ENCODE measurements at places on chromosomes 16 and 17.

DNA sequence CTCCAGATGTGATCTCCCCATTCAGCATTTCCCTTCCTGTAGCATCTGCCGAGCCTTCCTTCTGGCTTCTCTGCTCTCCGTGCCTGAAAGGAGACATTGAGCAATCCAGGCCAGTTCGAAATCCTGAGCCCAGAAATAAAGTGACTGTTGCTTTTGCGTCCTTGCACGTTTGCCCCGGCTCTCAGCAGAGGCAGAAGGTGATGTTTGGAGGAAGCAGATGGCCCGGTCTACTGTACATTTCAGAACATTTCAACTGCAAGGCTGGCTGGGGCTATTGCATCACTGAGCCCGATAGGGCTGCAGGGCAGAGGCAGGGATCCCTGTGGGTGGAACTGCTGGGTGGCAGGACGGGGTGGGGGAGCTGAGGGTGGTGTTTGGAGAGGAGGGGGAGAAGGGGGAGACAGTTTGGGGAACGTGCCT, 29.4 kb downstream of the IRF8 start:
- DNase-seq, result no peak

DNA sequence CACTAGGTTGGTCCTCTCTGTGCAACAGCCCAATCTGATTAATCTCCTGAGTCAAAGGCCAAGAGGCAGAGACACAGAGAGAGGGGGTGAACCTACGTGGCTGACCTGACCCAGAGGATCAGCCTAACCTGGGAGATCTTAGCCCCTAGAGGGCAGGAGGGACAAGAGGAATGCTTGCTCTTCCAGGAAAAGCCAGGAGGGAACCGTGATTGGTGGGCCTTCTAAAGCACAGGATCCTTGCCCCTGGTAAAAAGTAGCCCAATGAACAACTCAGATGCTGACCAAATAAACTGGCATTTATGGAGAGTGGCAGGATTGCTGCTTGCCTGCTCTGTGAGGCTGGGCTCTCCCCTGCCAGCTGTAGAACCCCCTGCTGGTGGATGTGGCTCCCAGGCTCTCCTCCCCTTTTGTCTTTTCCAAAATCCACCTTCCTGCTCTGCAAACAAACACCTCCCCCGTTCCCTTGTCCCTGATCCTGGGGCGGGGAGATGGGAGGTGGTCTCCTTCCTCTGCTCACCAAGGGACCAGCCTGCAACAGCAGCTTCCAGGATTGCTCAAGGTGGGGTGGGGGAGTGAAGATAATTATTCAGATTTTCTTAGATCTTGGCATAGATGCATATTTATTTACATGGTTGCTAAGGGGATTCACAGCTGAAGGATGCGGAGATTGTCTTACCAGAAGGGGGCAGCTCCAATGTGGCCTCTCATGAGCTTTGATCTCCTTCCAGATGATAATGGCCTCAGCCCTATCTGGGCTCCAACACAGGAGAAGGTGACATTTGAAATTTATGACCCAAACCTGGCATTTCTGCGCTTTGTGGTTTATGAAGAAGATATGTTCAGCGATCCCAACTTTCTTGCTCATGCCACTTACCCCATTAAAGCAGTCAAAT, 71.9 kb downstream of the SDR42E1 start:
- peak; percentile 11 for DNase-seq

DNA sequence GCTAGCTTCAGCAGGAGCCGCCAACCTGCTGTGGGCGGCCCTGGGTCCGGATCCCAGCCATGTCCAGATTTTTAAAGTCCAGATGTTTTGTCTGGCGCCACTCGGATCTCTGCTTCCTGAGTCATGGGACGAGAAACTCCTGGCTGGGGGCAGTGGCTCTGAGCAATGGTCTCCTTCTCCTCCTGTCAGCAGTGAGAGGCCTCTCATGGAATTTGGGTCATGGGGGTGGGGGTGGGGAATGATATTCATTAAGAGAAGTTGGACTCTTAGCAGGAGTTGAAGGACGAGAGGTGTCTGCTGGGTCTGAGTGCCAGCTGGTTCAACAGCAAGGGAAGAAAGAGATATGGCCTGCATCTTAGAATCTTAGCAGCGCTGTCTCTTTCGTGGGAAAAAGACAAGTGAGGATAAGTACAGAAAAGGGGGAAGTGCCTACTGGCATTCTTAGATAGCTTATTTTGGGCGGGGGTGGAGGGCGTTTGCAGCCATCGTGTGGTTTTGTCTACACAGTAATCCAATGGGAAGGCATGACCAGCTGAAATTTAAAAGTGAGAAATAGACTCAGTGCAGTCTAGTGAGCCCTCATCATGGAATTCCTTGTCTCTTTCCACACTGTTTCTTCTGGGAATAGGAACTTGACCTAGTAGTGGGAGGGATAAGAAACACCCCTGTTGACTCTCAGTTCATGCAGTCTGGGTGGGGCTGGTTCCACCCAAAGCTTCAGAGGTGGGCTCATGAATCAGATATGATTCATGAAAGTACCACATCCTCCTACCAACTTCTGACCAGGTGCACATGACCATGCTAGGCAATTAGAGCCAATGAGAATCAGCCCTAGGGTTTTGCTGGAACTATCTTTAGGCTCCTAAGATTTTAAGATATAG, 80.5 kb downstream of the MYH13 start:
- peak; percentile 79 for DNase-seq

GRCh38 chr17:40415390-40415789, 2.3 kb downstream of the TOP2A start:
- DNase-seq, result peak; percentile 45

GRCh38 chr16:55302635-55303034, 21.4 kb upstream of the IRX6 start:
- DNase-seq, result no peak

GRCh38 chr17:76543826-76544545, 4.1 kb downstream of the PRCD start:
- DNase-seq, result no peak

DNA sequence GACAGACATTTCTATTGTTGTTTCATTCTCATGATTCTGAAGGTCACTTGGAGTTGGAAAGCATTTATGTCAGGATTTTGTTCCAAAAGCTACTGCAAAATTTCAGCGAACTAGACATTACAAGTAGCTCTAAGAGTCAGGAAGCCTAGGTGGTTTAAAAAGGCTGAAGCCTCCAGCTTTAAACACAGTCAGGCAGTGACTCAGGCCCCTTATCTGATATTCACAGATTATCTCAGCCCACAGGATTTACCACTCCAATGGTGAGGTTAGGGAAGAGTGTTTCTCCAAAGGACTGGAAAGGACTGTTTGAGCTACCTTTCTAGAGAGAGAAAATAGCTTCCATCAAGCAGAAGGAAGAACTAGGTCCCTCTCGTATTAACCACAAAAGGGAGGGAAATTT, 624.4 kb upstream of the C16orf82 start:
- no peak for DNase-seq

DNA sequence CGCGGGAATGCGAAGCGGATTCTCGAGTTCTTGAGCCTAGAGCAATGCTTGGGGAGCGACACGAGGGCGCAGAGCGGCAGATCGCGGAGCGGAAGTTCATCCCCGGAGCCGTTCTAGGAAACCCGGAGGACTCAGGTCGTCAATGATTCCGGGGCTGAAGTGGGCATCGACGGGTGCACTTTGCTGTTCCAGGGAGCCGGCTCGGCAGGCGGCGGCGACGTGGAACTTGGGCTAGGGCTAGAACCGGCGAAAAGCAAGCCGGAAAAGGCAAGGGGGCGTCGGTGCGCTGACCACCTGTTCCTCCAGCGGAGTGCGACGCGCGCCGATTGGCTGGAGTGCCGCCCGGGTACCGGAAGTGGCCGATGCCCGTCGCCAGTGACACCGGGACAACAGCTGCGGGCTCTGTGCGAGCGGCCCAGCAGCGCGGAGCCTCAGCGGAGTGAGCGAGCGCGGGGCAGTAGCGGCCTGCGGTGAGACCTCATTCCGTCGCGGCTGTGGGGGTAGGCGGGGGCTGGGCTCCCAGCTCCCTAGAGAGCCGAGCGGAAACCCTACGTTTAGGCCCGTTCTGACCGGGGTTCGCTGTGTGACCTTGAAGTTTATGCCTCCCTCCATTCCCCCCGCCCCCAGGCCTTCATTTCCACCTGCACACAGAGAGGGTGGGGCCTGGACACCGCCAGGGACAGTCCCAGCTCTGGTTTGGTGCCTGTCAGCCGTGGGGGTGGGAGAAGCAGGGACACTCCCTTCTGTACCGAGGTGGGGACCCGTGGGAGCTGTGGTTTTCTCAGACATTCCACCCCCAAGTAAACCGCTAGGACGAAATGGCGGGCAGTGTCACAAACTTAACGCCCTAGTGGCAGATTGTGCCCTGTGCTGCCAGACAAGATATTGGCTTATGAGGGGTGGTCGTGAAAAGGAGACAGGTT, at the start of gene ZFP3:
TSS of gene ZFP3 (plus strand) at position 362 of the 923 bp plus-strand sequence. CDS start 13,038 bp downstream, outside the sequence.
- peak; percentile 47 for DNase-seq

DNA sequence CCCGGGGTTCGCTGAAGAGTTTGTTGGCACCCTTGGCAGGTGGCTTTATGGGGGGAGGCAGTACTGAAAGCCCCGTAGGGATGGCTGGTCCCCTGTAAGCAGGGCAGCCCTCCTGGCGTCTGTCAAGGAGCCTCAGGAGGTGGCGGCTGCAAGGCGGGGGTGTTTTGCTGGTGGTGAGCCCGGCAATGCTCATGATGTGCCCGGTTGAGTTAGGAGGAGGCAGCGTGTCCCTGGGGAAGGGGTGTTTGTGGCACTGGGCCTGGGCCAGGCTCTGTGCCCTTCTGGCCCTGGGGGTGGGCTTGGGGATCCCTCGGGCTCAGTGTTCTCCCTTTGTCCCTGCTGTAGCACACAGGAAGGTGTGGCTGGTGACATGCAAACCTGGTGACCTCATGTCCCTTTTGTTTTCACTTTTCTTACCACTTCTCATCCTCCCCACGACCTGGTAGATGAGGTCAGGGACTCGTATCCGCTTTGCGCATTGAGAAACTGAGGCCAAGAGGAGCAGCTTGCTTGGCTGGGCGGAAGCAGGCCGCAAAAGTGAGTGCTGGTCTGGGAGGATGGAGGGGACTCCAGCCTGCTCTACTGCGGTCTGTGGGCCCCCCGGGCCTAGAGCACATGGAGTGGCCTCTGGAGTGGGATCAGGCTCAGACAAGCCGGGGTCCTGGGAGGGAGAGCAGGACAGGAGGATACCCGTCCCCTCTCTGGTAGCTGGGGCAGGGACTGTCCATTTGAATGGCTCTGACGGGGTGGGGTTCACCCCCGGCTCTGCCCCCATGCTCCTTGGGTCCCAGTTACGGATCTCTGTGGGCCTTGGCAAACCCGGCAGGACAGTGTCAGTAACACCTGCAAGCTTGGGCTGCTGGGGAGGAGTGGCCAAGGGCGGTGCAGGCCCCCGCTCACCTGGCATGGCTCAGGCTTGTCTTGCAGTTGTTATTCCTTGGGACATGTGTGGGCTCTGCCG, 2.2 kb downstream of the SNN start:
- no peak for DNase-seq

- DNase-seq, result no peak
Measured at GRCh38 chr17:78506454-78507309, 70.5 kb downstream of the DNAH17 start.

DNA sequence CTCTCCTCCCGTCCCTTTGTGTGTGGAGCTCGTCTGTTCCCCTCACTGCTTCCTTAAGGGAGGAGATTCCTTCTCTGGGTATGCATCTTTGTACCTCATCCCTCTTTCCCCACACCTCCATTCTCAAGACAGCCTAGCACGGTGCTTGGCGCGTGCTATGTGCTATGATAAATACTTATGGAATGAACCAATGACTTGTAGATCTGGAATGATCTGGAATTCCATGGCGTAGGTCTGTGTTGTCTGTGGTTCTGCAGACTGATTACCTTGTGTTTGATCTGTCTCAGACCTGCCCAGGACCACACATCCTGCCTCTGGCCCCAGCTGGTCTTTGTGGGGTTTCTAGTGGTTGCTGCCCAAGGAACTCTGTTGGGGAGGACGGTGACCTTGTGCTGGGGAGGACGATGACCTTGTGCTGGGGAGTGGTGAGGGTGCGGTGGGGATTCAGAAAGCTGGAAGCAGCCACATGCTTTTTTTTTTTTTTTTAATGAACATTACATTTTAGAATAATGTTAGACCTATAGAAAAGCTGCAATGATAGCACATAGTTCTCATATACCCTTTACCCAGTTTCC, 33.5 kb upstream of the ETV4 start:
- peak; percentile 91 for DNase-seq

DNA sequence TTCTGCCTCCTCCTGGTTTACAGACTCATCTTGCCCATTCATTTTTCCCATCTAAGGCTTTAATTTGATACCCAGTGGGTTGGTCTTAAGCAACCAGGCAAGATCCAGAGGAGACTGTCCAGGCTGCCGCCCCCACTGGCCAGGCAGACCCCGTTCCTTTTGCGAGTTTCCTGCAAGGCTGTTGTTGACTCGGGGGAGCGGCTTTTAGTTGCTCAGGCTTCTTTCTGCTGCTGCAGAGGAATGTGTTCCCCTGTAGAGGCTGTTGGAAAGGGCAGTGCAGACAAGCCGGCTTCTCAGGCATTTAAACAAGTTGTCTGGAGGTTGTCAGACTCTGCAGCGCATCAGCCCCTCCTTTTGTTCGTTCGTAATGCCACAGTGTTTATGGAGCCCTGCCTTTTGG, 231.2 kb downstream of the PRKCA start:
- DNase-seq, result no peak

GRCh38 chr16:14050291-14051027, 20.7 kb upstream of the MRTFB start:
- DNase-seq, result no peak

- DNase-seq, result peak; percentile 81
Measured at GRCh38 chr16:3880623-3881498, at the start of gene CREBBP. CREBBP (minus strand) TSS chr16:3880713; CDS start chr16:3879916, 797 bp downstream.

GRCh38 chr16:4805231-4805630, 2.8 kb upstream of the ROGDI start:
- DNase-seq, result no peak

GRCh38 chr16:55389426-55390073, 65.5 kb downstream of the IRX6 start:
- no peak for DNase-seq

DNA sequence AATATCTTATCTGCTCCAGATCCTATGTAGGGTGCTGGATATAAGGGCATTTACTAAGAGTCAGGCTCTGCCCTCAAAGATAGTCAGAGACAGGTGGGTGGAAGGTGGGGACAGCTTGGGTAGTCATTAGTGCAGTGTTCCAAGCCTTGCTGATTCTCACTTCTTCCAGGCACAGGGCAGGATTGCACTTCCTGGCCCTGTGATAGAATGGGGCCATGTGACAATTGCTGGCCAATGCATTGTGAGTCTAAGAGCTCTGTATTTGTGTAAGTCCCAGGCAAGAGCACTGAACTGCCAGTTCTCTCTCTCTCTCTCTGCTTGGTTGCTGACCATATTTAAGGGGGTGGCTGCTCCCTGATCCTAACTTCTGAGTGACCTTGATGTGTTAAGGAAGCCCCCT, 112.1 kb downstream of the C16orf78 start:
- no peak for DNase-seq

DNA sequence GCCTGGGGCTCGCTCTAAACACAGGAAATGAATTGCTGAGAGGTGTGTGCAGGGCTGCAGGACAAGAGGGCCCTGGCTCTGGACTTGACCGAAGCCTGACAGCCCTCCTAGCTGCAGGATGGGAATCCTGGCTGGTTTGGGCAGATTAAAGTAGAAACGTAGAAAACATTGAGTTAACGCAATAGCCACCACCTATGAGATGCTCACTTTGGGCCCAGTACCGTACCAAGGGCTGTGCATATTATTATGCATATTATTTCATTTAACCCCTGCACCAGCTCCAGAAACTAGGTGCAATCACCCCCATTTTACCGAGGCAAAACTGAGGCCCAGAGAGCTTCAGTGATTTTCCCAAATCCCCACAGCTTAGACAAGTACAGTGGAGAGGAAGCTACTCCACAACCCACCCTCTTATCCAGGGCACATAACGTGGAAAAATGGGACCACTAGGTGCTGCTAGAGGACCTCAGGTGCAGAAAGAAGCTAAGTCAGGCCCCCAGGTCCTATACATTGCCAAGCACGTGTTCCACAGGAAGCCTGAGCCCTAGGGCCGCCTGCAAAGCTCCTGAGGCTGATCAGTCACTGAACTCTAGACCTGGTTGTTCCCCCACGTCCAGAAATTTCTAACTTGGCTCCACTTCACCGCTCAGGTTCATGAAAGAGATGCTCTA, 79.2 kb downstream of the MYH11 start:
- peak; percentile 37 for DNase-seq
